PC-3 (cell line): ENCODE measurements at places on chromosomes 7 and 10. TPM values are rescaled to one million over a fixed set of nuclear protein-coding genes. Genes with fewer than 3 reads are reported as not detected.
A peak's percentile ranks its signal among the peaks of the same experiment; 100 is the strongest.

GRCh38 chr7:113086431-113086888, at the start of gene GPR85:
Gene GPR85 (minus strand): TSS chr7:113086827. CDS start chr7:113084721, 2,106 bp downstream.
- DNase-seq = no peak

DNA sequence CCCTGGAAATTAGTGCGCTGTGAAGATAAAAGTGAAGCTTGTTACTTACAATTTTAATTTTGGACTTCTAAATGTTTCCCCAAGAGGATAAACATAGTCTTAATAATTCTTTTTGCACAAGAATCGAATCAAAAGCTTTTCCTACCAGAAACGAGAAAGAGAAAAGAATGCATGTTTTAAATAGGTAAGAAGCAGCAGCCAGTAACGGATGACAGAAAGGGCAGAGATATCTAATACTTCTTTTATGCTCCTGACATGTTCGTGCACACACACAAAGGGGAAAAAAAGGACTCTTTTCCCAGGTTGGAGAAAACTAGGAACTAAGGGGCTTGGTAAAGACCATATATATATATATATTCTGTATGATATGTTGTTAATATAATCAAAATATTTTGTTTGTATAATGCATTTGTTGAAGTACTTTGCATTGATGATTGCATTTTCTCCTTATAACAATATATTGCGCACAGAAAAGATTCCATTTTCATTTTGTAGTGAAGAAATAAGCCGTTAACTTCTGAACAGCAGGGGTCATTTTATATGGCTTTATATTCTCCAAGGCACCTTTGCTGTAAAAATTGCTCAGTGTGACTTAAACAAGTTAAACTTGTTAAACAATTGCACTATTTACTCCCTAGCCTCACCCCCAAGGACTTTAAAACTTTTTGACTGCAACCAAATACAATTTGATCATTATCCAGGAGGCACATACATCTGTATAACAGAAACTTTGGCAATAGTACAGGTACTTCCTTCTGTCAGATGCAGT, 2.2 kb downstream of the PRKAR2B start:
- DNase-seq = peak; percentile 15

DNA sequence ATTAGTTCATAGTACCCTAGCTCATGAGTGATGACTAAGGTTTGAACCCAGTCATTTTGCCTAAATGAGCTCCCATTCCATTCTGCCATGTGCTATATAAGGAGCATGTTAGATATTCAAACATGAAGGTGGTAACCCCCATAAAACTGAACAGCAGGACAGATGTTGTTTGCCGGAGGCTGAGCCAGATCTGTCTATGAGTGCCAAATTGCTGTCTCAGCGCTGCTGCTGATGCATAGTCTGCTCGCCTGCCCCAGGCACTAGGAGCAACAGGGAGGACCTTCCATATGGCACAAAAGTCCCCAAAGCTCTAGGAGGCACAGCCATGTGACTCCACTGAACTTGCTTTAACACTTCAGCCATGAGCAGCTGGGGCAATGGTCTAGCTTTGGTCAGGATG, 466.0 kb upstream of the GHITM start:
- no peak for DNase-seq

DNA sequence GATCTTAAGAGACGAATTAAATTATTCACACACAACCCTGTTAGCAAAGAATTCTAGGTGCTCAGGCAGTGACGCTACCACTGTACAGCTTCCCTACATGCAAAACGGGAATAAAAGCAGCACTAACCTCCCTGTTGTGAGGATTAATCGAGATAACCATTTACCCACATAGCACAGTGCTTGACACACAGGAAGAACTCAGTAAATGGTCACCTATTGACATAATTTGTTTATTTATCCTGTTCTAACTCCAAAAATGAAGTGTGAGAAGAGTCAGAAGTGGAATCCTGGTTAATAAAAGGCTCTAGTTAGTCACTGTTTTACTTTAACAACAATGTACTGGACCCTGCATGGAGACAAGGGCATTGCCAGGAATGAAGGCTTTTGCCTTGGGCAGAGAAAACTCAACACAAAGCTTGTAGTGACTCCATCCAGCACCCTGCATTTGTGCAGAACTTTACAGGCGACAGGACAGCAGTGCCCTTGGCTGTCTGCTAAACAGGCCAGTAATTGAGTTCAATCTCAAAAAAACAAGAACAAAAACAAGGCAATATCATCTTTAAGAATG, 103.8 kb downstream of the SORBS1 start:
- peak; percentile 55 for DNase-seq

DNA sequence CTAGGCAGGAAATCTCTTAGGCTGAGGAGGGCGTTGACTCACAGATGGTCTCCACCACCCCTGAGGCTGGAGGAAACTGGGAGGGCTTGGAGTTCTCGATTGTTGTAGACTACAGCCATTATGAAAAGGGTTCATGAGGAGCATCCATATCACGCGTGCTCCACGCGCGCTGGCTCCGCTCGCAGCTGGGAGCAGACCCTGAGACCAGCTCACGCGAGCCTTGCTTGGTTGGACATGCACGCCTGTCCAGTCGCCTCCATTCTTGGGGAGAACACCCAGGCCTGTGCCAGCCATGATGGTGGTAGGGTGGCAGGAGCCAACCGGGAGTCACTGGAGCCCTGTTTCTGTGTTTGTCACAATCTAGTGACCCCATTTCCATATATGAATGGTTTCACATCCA, 139.1 kb downstream of the TCERG1L start:
- no peak for DNase-seq

DNA sequence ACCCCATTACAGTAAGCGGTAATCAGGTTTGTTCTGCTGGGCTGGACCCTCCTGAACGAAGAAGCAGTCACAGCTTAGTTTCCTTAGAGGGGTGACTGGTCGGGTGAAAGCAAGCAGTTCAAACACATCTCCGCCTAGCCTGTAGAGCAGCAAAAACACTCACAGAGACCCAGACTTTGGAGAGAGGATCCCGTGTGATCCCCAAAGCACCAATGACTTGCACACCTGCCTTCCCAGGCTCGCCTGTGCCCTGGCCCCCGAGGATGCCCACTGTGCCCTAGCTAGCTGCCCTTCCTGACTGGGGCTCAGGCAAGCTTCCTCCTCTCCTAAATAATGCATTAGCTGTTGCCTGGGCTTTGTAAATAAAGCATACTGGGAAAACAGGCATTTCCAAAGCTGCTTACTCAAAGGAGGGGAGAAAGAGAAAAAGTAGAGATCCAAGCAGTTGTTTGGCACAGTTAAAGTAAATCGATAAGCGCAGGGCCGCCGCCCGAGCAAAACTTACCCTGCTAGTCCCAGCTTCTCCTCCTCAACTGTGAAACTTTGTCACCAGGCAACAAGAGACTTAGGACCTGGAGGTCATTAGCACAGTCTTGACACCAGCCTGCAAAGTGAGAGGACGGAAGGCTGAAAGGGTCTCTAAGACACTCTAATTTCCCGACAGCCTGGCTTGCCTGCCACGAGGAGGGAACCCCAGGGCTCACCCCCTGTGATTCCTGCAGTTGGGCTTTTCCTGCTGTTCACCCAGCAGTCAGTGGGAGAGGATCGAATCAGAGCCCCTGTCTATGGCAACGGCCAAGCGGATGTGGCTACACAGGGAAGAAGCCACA, 4.8 kb downstream of the LRRC18 start:
- DNase-seq = no peak

DNA sequence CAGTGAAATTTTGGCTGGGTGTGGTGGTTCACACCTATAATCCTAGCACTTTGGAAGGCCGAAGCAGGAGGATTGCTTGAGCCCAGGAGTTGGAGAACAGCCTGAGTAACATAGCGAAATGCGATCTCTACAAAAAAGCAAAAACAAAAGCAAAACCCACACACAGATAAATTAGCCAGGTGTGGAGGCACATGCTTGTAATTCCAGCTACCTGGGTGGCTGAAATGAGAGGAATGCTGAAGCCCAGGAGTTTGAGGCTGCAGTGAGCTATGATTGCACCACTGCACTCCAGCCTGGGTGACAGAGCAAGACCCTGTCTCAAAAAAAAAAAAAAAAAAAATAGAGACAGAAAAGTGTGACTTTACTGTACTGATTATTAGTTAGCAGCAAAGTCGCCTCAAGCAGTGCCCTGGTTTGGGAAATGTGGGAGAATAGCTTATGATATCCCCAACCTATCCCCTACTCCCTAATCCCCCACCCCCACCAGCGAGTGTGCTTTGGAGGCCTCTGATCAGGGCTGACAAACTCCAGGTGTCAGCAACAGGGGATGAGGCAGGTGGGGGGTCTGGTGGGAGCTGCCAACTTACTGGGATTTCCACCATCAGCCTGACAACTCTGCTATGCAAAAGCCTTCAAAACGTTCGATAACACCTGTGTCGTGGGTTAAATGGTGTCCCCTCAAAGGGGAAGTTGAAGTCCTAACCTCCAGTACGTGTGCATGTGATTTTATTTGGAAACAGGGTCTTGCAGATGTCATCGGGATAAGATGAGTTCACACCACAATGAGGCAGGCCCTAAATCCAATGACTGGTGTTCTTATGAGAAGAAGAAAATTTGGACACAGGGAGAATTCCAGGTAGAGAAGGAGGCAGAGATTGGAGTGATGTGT, 124.7 kb upstream of the SDK1 start:
- DNase-seq = no peak

- DNase-seq = no peak
These were observed 4.5 kb upstream of the NUDCD3 start for GRCh38 chr7:44494960-44495359.

GRCh38 chr7:32215697-32216096, 145.5 kb upstream of the PDE1C start:
- DNase-seq = no peak

DNA sequence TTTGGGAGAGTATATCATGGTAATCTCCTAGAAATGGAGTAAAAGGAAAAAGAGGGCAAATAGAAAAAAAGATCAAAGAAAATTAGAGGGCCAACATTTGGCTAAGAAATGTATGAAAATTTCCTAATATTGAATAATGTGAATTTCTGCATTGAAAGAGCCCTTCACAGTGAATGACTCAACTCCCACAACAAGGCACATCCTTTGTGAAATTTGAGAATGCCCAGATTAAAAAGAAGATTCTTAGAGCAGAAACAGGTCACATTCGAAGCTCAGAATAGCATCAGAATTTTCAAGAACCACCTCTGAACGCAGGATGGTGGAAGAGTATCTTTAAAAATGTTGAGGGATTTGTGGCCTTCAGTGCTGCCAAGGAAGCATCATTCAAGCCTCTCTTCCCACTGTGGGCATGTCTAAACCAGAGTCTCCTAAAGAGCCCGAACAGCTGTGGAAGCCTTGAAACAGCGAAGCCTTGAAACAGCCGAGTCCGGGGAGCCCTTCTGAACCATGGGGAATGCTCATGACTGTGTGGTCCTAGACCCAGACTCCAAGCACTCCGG, 43.6 kb downstream of the GUSB start:
- no peak for DNase-seq

DNA sequence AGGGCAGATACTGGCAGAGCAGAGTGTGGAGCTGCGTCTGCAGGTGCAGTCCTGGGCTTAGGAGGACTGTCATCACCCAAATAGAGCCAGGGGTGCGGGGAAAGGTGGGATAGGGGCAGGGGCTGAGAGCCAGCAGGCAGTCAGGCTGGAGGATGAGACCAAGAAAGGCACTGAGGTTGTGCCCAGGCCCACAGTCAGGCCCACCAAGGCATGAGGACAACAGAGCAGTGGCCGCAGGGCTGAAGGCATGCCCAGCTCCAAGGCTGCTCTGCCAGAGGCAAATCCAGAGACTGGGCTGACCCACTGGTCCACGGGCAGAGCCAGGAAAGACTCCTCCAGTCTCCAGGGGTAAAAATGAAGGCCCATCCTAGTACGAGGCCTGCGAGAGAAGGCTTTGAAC, 24.4 kb upstream of the GATAD1 start:
- no peak for DNase-seq

DNA sequence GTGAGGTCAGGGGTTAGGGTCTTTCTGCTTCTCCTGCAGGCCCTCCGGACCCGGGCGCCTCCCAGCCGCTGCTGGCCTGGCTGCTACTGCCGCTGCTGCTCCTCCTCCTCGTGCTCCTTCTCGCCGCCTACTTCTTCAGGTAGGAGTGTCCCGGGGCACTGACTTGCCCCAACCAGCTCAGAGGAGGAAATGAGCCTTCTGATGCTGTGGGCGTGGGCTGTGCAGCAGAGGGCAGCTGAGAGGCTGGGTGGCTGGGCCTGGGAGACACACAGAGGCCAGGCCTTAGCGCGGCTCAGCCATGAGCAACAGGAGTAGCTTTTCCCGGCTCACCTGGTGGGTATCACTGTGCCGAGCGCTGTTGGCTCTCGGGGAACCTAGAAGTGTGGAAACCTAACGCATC, 78.9 kb downstream of the MKI67 start:
- peak; percentile 88 for DNase-seq

CYP3A7 gene
- not detected in 2 replicates for total RNA-seq

PLPP4 gene
- 5.0 and 10.7 TPM in 2 replicates for total RNA-seq

CFAP58 gene
- total RNA-seq = 0.26 TPM in 1 of 2 replicates, not detected in the other
